Bladder microvascular endothelial cell (primary cell): ENCODE measurements at places on chromosomes 4 and X. TPM values are rescaled to one million over a fixed set of nuclear protein-coding genes. Genes with fewer than 3 reads are reported as not detected.

The CCSER1 gene
- total RNA-seq: 1.1 and 1.8 TPM in 2 replicates

The CNGA1 gene
- total RNA-seq: not detected in 2 replicates

The SYTL5 gene
- total RNA-seq: under 0.01 TPM in 1 of 2 replicates, not detected in the other

The CACNA1F gene
- under 0.01 and 0.31 TPM in 2 replicates for total RNA-seq

The NCAPG gene
- total RNA-seq: 29.7 and 34.2 TPM in 2 replicates

The TIGD2 gene
- 2.6 and 4.5 TPM in 2 replicates for total RNA-seq

The TIMP1 gene
- 40.2 and 56.6 TPM in 2 replicates for total RNA-seq

The GYG2 gene
- total RNA-seq: under 0.01 and 1.8 TPM in 2 replicates

The SAGE1 gene
- not detected in 2 replicates for total RNA-seq

The TCEAL3 gene
- 8.3 and 8.5 TPM in 2 replicates for total RNA-seq

The MAGEC1 gene
- not detected in 2 replicates for total RNA-seq

The DOCK11 gene
- 0.13 and 0.49 TPM in 2 replicates for total RNA-seq

The PCDH7 gene
- under 0.01 and 0.69 TPM in 2 replicates for total RNA-seq

The CTAG1B gene
- total RNA-seq: not detected in 2 replicates

The CXCL8 gene
- 18.1 and 167 TPM in 2 replicates for total RNA-seq

The SH3BGRL gene
- total RNA-seq: 25.7 and 36.7 TPM in 2 replicates

The HS3ST1 gene
- 0.16 and 1.1 TPM in 2 replicates for total RNA-seq

The ADH7 gene
- total RNA-seq: not detected in 2 replicates

The HMX1 gene
- total RNA-seq: not detected in 2 replicates

The POU4F2 gene
- not detected in 2 replicates for total RNA-seq

The OTC gene
- 0.69 TPM in 1 of 2 replicates, not detected in the other for total RNA-seq

The IL21 gene
- not detected in 2 replicates for total RNA-seq
